ENCODE measurements at places on chromosomes 5 and 9.

GRCh38 chr5:107878661-107879060 lies 207.9 kb upstream of the EFNA5 start:
- no peak for DNase-seq

GRCh38 chr5:89307972-89308371 lies 425.0 kb upstream of the MEF2C start:
- DNase-seq = no peak

DNA sequence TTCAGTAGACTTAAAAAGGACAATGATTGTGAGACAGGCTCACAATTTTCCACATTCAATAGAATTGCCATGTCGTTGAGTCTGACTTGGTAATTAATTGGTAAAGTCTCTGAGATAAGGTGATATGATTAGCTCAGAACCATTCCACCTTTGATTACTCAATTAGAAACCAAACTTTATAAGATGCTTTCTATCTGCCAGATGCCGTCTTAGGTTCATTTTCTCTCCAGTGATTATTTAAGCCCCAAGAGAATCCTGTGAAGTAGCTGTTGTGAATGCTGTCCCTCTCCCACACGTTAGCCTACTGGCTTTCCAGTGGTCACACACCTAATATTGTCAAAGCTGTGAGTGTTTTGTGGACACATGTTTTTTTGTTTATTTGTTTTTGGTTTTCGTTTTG lies 528.9 kb upstream of the ZNF462 start:
- no peak for DNase-seq

- DNase-seq = no peak
These were observed 75.7 kb upstream of the FRRS1L start for GRCh38 chr9:109242741-109243140.

- DNase-seq = no peak
These were observed 20.3 kb downstream of the FEM1C start for GRCh38 chr5:115524199-115524847.

GRCh38 chr5:112381521-112381920 lies 37.6 kb downstream of the EPB41L4A start:
- DNase-seq = no peak

DNA sequence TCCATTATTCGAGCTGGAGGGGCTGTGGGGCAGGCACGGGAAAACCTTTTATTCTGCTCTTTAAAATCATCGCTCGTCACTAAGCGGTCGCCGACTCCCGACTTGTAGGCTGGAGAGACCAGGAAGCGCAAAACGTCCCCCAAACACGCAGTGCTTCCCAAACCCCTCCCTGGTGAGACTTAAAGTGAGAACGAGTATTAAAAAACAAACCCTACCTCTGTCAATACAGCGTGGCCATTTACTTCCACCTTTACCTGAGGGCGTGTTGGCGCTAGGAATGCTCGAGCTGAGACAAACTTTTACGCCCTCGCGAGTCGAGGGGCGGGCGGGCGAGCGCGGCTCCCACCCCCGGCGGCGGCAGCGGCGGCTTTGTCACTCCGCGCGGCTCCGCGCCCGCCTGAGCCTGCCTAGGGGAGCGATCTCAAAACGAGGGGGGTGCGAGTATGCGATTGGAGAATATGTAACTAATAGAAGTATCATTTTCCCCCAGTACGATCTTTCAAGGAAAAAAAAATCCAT lies at the start of gene NR2F1-AS1:
Gene NR2F1-AS1 (minus strand): TSS at position 293 of the 519 bp plus-strand sequence.
- DNase-seq = no peak

- DNase-seq = no peak
These were observed 32.6 kb downstream of the SSBP2 start for GRCh38 chr5:81718300-81718699.

DNA sequence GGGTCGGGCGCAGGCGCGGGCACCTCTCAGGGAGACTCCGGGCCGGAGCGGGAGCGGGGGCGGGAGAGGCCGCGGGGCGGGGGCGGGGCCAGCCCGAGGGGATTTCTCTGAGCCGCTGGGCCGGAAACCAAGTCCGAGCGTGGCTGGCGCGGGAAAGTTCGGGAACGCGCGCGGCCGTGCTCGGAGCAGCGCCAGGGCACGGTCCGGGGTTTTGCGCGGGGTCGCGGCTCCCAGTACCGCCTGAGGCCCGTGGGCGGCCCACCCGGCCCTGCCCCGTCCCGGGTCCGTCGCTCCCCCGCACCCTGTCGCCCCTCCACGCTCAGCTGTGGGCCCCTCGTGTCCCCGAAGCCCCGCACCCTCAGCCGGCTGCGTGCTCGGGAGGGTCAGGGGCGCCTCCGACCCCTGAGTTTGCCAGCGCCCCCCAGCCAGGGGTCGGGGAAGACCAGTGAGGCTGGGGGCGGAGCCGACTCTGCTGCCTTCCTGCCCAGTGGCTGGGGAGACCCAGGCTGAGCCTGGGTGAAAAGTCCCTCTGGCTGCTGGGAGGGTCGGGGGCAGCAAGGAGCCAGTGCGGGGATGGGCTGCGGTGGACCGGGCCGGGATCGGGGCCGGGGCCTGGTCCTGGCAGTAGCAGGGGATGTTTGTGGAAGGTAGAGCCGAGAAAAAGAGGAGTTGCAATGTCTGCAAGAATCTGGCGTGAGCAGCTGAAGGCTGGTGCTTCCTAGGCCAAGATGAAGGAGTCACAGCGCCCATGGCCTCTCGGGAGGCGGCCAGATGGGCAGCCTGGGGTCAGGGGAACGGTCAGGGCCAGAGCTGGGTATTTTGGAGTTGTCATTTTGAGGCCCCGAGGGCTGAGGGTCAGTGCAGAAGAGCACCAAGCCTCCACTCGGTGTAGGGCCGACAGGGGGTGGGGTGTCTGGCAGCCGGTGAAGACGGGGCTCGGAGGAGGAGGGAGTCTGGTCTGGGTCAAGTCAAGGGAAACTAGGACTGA lies 588 bp downstream of the TRAF2 start:
- DNase-seq = peak; percentile 52

GRCh38 chr5:1634337-1634661 lies 110.5 kb upstream of the LPCAT1 start:
- no peak for DNase-seq

DNA sequence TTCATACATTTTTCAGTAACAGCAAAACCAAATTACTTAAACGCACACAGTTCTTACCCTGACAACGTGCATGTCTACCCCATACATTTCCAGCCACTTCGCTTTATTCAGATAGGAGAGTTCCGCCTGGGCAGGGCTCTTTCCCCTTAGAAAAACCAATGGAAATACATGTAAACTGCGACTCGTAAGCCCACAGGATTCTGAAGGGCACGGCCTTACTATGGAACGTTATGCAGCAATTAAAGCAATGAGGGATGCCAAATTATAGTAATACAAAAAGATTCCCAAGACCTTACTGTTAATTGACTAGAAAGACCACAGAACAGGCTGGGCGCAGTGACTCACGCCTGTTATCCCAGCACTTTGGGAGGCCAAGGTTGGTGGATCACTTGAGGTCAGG lies 64.5 kb downstream of the EPB41L4B start:
- DNase-seq = no peak

DNA sequence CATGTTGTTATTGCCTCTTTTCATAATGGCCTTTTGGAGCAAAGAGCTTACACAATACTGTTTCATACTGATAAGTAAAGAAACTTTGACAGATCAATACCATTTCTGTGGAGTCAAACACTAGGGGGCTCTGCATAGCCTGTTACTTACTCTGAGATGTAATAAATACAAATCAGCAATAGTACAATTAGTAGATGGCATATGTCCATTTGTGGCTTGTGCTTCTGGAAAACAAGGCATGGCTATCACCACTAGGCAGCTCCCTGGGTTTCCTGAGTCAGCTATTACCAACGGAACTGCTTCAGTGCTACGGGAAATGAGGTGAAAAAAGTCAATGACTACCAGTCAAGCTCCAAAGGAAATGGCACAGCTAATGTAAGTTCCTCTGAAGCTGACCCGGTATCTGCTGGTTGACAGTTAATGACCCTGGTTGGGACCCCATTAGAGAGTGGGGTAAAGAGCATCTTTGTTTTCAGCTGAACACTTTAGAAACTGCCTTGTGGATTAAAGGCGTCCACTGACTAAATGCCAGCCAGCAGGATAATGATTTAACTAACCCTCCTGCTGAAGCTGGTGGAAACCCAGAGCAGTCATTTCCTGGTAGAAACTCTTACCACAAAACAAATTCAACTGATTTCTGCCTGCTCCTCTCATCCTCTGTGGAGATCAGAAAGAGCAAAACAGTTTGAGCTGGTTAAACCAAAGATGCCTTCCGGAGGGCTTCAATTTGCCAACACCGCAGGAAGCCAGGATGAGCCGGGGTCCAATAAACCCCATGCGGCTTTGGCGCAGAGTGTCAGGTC lies 69.0 kb upstream of the FAM169A start:
- DNase-seq = peak; percentile 42

- DNase-seq = no peak
These were observed 146.6 kb downstream of the ADAMTS12 start for GRCh38 chr5:33745101-33745770.

DNA sequence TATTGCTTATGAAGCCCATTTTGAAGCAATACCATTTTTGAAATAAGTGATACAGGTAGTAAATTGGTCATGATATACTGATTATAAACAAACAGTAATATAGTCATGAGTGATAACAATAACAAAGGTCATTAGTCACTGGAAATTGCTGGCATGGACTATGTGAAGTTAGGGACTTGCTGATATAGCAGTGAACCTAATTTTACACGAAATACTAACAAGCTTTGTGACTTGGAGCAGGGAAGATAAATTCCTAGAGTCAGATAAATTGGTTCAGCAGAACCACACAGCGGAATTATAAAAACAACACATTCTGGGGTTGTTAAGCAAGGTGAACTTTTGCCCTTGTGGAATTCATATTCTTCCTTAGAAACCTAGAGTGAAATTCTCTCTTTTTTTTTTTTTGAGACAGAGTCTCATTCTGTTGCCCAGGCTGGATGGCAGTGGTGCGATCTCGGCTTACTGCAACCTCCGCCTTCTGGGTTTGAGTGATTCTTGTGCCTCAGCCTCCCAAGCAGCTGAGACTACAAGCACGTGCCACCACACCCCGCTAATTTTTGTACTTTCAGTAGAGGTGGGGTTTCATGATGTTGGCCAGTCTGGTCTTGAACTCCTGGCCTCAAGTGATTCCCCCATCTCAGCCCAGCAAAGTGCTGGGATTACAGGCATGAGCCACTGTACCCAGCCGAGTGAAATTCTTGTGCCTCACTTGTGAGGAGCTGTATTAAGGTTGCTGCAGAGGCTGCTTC lies 6.0 kb downstream of the UGCG start:
- no peak for DNase-seq

DNA sequence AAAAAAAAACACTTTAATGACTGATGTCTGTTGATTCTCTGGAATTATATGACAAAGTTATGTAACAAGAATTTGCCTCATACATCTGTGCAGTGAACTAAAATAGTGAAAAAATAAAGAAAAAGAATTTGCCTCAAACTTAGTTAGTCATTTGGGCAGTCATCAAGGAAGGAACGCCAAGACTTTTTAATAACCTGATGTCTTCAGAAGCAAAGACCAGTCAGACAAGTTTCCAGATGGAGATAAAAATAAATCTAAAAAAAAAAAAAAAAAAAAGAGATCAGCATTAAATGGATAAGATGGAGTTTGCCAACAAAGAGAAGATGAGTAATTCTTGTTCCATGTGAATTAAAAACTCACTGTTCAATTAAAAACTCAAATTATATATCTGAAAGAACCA lies 52.3 kb upstream of the JMY start:
- no peak for DNase-seq

- no peak for DNase-seq
These were observed 92.3 kb downstream of the HSD17B3 start for GRCh38 chr9:96209407-96210271.

GRCh38 chr5:68087866-68088265 lies 127.7 kb upstream of the PIK3R1 start:
- no peak for DNase-seq

DNA sequence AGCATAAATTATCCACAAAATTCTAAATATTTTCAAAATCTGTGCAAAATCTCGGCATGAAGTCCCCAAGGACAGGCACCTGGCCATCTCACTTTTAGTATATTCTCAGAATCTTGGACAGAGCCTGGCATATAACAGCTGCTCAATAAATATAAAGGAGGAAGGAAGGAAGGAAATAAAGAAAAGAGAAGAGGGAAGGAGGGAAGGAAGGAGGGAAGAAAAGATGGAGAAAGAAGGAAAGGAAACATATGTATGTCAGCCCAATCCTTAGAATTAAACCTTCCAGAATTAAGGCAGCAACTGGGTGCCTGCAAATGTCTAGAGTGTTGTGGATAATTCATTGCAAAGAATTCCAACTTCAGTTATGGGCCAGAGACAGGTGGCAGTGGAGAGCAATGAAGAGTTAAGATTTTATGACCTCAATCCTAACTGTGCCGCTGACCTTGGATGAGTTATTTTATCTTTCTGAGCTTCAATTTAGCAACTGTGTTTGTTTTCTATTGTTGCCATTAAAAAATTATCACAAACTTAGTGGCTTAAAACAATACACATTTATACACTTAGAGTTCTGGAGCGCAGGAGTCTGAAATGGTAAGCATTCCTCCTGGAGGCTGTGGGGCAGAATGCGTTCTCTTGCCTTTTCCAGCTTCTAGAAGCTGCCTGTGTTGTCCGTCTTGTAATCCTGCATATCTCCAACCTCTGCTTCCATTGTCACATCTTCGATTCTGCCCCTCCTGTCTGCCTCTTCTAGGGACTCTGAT lies 200.9 kb upstream of the MSX2 start:
- no peak for DNase-seq

- peak; percentile 74 for DNase-seq
These were observed at the start of gene CCDC152 for GRCh38 chr5:42756606-42757601. TSS of gene CCDC152 (plus strand) at chr5:42756818. CDS start at chr5:42759122, 2,304 bp downstream.

DNA sequence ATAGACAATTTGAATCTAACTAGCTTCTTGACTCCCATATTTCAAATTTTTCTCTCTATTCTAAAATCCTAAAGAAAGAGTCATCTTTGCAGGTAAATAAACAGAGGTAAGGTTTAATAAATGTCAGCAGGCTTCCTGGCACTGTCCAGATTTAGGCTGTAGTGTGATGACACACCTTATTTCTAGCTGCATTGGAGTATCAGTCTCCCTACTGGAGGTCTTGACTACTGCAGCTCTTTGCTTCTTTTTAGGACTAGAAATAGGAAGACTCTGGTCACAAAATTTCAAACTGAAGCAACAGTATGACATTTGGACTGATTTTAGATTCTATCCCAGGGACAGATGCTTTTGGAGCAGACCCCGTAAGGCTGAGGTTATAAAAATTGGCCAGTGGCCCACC lies 40.7 kb upstream of the PPP3R2 start:
- DNase-seq = no peak

- DNase-seq = peak; percentile 91
These were observed 5.9 kb downstream of the CYFIP2 start for GRCh38 chr5:157271740-157272271.

DNA sequence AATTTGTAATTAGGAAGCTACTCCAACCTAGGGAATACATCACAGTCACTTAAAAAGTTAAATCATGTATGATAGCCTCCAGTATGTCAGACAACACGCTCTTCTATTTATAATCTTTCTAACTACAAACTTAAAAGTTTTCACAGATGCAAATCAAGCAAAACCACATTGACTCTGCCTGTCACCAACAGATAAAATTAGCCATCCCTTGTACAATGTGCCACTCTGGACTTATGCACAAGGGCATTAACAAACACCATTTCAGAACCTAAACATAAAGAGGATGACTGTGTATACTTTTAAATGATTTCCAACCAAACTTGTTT lies 14.7 kb downstream of the ERP44 start:
- DNase-seq = no peak

- DNase-seq = no peak
These were observed 29.6 kb downstream of the PAX5 start for GRCh38 chr9:37004424-37004935.

- no peak for DNase-seq
These were observed 48.5 kb downstream of the SIL1 start for GRCh38 chr5:139149477-139150199.

All from activated CD4-positive, alpha-beta T cell treated with anti-CD3 and anti-CD28 coated beads for 48 hours (primary cell).